ENCODE measurements at places on chromosomes 3 and 15. TPM values are rescaled to one million over a fixed set of nuclear protein-coding genes. Genes with fewer than 3 reads are reported as not detected.

Gene TMEM42
- 10.4 TPM for total RNA-seq

Gene SUSD5
- 7.4 TPM for total RNA-seq

Gene CLK3
- total RNA-seq, result 29.3 TPM

Gene ZPLD1
- total RNA-seq, result 0.46 TPM

Measured in diencephalon (tissue), 1 donor.